ENCODE measurements at places on chromosomes 13 and 19.

GRCh38 chr19:31039151-31039550 lies 310.1 kb downstream of the TSHZ3 start:
- DNase-seq: no peak

DNA sequence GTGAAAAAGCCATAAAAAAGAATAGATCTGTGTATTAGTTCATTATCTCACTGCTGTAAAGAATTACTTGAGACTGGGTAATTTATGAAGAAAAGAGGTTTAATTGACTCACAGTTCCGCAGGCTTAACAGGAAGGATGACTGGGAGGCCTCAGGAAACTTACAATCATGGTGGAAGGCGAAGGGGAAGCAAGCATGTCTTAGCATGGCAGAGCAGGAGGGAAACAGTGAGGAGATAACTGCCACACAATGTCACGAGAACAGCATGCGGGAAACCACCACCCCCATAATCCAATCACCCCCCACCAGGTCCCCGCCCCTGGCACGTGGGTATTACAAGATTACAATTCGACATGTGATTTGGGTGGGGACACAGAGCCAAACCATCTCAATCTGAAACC lies 39.1 kb upstream of the EEF1AKMT1 start:
- no peak for DNase-seq

DNA sequence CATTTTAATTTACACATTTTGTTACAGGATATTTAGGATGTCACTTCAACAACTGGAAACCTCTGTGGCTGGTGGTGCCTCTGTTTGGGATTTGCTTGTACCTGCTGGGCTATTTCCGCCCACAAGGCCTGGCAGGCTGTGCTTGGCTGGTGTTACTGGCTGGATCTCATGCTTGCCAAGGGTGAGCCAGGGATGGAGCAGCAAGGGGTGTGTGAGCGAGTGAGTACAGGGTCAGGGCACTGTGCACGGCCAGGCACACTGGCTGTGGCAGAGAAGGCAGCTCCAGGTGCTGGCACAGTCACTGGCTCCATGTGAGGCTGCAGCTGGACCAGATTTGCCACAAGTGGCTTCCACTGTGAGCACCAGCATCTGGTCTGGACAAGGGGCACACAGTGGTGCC lies 1254.8 kb downstream of the SLITRK5 start:
- no peak for DNase-seq

DNA sequence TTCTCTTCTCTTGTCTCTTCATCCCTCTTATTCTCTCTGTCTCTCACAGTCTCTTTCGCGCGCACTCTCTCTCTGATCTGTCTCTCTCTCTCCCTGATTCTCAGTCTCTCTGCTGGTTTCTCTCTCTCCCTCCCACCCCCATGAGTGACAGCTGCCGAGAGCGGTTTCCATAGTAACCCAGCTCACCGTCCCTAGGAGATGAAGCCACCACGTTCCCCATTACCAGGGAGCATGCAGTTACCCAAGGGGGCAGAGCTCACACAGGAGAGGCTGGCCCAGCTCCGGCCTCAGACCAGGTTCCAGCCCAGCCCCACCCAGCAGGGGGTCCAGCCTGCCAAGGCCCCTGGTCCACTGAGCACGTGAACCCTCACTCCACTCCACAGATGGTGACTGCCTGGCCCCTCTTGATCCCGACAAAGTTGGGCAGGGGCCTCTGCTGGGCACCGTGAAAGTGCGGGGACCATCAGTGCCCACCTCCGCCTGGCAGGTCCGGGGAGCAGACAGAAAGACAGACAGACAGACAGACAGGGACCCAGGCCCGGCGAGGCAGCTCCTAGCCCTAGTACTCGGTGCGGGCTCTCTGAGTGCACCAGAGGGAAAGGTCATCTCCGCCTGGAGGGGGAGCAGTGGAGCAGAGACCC lies 50.6 kb downstream of the CELF5 start:
- no peak for DNase-seq

- DNase-seq: peak; percentile 88
These were observed 424 bp downstream of the FIZ1 start for GRCh38 chr19:55598719-55599467.

All from NCI-H526 treated with DMSO at 0.1 percent for 48 hours (cell line).